ENCODE measurements at places on chromosomes 2 and 18.

DNA sequence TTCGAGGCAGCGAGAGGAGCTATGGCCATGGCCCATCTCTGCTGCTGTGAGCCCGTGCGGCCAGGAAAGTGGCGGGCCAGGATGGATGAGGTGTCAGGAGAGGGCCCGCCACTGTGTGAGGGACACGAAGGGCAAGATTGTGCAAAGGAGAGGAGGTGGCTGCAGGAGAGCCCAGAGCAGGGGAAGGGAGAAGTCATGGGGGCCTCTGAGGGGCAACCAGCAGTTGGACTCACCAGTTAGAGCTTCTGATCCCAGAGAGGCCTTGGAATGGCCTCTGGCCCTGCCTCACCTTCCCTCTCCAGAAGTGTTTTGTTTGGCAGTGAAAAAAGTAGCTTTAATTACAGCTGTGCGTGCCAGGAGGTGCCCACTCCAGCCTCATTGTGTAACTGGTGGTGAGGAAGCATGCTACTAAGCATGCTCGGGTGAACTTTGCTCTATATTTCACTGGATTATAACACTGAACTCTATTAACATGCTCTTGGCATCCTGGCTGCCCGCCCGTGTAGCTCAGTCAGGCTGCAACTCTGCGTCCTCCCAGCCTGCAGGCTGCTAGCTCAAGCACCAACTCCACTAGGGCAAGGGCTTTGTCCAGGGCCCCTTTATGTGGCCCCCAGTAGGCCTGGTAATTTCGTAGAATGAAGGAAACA, 34.2 kb downstream of the IMPA2 start:
- DNase-seq = no peak

DNA sequence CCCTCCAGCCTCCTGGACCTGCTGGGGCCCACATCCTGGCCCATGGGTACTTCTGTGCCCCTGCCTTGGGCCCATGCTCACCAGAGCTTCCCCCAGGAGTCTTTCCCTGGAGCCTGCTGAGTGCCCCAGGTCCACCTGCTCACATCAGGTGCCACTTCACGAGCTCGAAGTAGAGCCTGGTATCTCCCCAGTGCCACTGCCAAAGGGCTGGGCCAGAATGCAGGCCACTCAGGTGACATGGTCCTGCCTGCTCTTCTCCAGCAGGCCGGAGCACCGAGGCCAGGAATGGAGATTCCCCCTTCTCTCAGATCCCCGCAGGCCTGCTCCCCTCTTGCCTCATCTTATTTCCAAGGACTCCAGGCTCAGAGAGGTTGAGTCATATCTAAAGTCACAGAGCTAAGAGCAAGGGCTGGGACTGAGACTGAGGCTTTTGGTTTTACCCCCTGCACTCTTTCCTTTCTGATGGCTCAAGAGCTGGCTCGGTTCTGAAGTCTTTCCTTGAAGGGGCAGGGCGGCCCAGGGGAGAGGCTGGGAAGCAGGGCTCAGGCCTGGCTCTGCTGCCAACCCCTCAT, 79.2 kb downstream of the HS1BP3 start:
- no peak for DNase-seq

DNA sequence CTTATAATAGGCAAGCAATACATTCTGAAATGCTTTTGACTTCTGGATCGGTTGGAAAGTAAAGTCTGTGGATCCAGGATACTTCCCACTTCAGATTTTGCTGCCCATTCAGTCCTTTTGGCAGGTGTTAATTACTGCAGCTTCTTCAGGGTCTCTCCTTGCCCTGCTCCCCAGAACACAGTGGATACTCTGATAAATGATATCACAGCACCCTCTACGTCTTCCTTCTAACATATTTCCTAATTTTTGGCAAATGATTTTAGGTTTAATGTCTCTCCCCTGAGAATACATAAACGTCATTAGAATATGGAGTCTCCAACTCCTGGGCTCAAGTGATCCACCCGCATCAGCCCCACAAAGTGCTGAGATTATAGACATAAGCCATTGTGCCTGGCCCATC, 249.8 kb downstream of the NYAP2 start:
- no peak for DNase-seq

DNA sequence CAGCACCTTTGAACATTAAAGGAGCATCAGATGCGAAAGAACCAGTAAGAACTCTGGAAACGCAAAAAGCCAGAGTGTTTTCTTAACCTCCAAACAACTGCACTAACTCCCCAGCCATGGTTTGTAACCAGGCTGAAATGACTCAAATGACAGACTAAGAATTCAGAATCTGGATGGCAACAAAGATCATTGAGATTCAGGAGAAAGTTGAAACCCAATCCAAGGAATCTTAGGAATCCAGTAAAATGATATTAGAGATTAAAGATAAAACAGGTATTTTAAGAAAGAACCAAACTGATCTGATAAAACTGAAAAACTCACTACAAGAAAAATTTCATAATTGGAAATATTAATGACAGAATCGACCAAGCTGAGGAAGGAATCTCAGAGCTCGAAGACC, 116.7 kb downstream of the PTRHD1 start:
- DNase-seq = no peak

GRCh38 chr2:67733517-67733916, 329.3 kb downstream of the C1D start:
- no peak for DNase-seq

DNA sequence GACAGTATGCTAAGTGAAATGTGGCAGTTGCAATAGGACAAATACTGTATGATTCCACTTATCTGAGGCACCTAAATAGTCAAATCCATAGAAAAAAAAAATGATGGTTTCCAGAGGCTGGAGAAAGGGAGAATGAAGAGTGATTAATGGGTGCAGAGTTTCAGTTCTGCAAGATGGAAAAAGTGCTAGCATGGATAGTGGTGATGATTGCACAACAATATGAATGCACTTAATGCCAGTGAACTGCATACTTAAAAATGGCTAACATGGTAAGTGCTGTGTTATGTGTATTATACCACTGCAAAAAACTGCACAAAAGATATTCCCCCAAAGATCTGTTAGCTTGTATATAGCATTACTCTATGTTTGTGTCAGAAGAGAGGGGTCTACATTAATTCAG, 185.4 kb downstream of the INHBB start:
- DNase-seq = no peak

DNA sequence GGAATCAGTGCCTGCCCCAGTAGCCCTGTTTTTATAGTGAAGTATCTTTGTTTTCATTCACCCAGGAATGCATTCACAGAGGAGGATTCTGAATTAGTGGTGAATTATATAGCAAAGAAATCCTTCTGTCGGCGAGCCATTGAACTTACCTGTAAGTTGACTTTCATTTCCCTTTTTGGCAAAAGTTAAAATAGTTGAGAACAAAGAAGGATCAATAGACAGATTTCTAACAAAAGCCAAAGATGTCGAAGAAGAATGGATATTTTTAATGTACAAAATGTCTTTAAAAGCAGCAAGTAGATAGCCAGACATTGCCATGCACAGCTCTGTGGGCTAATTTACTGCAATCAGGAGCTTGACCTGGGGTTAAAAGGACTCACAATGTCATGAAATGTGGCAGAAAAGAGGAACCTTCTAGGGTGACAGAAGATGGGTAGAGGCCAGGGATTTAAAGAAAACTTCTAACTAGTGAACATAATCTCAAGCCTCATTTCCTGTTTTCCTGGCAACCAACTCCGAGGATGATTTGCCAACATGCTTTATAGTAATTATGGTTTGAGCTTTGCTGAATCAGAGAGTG, 53.8 kb upstream of the TMEM87B start:
- DNase-seq = no peak

GRCh38 chr18:1037776-1038175, 133.1 kb downstream of the ADCYAP1 start:
- no peak for DNase-seq

- DNase-seq = no peak
Observed at GRCh38 chr2:33909945-33910695, 311.0 kb upstream of the FAM98A start.

DNA sequence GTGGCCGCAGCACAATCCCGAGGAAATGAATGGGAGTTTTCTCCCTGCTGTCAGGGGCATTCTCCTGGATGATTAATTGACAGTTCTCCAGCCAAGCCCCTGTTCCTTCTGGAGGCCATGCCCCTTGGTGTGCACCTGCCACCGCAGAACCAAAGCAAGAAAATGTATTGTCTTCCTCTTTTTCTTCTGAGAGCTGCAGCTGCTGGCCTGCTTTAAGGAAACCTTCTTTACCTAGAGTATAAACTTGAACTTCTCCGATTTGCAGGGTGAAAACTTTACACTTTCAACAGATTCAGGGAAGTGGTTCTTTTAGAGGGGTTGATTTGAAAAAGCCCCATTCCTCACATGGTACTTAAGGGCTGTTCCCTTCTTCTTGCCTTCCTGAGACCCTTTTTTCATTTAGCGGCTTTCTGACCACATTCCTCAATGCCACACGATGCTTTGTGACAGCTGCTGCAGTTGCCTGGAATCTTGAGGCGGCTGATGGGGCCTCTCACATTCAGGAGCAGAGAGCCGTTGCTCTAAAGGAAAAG, 402.8 kb downstream of the TXNL1 start:
- DNase-seq = no peak

DNA sequence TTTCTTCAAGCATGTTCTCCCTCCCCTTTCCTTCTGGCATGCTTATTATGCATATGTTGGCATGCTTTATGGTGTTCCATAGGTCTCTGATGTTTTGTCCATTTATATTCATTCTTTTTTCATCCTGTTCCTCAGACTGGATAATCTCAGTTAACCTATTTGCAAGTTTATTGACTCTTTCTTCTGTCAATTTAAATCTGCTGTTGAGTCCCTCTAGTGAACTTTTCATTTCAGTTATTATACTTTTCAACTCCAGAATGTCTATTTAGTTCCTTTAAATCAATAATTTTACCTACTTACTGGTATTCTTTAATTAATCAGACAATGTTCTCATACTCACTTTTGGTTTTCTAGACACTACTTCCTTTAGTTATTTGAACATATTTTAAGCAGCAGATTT, 101.2 kb downstream of the GALNT14 start:
- no peak for DNase-seq

- DNase-seq = no peak
Observed at GRCh38 chr18:76986406-76986805, 146.2 kb downstream of the MBP start.

DNA sequence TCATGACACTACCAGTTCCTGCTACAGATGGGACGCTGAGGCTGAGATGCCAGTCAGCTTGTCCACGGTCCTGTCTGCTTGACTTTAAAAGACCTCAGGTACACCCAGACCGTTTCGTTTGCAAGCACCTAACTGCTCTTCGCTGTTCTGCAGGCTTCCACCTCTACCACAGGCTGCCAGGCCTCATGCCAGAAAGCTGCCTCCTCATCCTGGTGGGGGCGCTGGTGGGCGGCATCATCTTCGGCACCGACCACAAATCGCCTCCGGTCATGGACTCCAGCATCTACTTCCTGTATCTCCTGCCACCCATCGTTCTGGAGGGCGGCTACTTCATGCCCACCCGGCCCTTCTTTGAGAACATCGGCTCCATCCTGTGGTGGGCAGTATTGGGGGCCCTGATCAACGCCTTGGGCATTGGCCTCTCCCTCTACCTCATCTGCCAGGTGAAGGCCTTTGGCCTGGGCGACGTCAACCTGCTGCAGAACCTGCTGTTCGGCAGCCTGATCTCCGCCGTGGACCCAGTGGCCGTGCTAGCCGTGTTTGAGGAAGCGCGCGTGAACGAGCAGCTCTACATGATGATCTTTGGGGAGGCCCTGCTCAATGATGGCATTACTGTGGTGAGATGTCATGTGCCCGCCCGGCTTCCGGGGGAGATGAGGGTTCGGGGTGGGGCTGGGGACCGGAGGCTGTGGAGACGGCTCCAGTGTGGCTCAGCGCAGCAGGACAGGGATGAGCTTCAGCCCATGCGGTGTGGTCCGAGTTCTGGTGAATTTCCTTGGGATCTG, 5.9 kb downstream of the SLC9A4 start:
- DNase-seq = no peak

- DNase-seq = no peak
Observed at GRCh38 chr2:83994633-83995179, 464.4 kb downstream of the SUCLG1 start.

DNA sequence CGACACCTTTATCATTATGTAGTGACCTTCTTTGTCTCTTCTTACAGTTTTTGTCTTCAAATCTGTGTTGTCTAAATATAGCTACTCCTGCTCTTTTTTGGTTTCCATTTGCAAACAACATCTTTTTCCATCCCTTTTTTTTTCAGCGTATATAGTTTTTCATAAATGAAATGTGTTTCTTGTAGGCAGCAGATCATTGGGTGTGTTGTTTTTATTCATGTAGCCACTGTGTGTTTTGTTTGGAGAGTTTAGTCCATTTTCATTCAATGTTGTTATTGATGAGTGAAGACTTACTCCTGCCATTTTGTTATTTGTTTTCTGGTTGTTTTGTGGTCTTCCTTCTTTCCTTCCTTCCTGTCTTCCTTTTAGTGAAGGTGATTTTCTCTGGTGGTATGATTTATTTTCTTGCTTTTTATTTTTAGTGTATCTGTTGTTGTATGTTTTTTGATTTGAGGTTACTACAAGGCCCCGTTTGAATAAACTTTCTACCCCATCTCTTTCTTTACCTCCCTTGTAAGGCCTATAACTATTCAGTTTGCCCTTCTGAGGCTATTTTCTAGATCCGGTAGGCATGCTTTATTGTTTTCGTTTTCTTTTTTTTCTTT, 81.4 kb downstream of the FAM117B start:
- no peak for DNase-seq

DNA sequence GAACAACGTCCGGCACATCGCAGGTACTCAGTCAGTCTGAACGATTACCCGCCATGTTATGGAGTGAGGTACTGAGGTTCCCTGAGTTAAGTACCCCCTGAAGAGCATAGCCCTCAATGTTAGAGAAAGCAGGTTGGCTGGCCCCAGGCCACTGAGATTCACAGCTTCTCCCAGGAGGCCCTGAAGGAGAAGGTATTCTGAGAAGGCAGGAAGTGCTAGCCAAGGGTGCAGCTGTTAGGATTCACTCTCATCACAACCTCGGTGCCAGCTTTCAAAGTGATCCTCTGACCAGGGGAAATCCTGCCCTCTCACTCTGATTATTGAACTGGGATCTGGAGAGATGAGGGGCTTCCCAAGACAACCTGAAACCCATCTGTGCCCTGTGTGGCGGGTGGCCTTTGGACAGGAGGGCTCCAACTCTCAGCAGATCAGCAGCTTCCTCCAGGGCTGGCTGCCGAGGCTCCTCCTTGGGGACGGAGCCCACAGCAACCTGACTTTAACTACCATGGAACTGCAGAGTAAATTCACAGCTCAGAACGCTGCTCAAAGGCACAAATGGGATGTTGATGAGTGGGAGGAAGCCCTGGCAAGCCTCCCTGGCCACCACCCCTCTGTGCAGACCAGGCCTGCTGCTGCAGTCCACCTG, 7.8 kb downstream of the EHD3 start:
- DNase-seq = no peak

All from progenitor cell of endocrine pancreas (in vitro differentiated cells).